Activated T-helper 17 cell treated with anti-CD3 and anti-CD28 coated beads, Interleukin-2, amount 50 U/mL, for 72 hours (primary cell): ENCODE measurements at places on chromosomes 2 and 18.

- ATAC-seq: no peak
Observed at GRCh38 chr18:361100-361732, 93.4 kb upstream of the THOC1 start.

DNA sequence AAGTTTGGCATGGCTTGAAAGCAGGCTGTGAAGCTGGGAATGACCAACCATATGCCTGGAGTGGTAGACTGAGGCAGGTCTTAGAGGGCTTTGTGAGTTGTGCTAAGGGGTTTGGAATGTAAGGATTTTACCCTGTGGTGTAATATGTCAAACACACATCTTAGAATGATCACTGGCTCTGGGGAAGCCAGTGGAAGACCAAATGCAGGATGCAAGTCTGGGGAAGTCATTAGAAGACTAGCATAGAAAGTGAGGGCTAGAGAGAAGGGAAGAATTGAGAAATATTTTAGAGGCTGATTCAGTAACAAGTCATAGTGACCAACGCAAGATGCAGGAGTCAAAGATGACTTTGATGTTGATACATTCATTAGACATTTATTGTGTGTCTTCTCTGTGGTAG, 3.5 kb upstream of the FHOD3 start:
- no peak for ATAC-seq

DNA sequence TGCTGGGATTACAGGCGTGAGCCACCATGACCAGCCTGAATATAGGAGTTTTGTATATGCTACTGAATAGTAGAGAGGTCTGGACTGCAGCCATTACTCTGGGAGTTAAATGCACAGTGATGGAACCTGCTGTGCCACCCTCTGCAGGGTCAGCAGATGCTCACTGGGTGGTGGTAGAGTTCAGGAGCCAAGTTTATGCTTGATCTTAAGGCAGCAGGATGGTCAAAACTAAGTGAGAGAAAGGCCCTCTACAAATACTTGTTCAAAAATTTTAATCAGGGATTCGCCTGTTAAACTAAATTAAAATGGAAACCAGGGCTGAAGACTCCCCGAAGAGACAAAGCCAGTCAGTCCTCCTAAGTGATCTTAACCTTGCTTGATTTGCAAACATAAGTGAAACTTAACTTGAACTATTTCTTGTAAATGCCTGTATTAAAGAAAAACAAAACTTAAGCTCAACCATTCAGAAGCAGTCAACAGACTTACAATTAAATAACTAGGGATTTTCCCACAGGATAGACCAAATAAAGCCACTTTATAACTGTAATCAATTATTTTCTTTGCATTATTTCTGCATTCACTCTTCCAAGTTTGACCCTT, 4.2 kb upstream of the WDFY1 start:
- ATAC-seq: no peak

- no peak for ATAC-seq
Observed at GRCh38 chr18:11672846-11673454, 16.1 kb upstream of the GNAL start.

DNA sequence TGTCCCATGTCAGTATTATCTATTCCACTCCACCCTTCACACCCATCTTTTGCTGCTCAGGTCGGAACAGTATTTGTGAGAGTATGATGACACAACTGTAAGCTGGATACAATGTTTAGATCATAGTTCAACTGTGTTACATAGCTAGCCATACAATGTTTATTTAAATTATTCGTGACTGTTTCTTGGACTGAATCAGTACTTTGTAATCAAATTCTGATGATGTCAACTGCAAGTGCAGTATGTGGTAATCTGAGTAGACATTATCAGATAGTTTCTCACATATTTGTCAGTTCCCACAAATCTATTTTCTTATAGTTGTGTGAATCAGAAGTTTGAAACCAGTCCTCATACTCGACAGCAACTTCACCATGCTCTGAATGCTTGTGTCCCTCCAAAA, 177.6 kb downstream of the ZNF407 start:
- no peak for ATAC-seq

DNA sequence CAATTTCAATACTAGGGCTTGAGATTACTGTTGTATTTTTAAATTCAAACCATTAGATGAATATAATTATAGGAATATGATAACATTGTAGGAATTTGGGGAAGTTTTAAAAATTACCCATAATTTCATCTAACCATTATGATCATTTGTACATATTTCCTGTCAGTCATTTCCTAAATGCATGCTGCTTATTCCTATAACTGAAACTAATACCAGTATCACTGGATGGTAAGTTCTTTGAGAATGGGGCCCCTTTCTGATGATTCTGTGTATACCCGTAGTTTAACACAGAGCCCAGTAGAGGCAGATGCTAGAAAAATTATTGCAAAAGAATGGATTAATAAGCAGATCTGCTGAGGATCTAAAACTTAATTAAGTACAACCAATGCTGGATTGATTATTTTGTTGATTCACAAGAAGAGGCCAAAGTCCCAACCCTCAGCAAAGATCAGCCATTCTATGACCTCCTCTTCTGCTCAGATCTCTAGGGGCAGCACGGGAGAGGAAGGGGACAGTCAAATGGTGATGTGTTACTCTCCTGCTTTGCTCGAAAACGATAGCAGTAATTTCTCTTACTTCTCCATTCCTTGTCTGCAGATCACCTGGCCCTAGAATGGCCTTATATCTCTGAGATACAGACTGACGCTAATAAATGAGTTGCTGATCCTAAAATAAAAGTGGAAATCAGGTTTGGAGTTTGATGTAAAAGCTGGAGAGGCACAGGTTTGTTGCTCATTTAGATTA, 69.5 kb upstream of the PELI1 start:
- ATAC-seq: peak; percentile 17

DNA sequence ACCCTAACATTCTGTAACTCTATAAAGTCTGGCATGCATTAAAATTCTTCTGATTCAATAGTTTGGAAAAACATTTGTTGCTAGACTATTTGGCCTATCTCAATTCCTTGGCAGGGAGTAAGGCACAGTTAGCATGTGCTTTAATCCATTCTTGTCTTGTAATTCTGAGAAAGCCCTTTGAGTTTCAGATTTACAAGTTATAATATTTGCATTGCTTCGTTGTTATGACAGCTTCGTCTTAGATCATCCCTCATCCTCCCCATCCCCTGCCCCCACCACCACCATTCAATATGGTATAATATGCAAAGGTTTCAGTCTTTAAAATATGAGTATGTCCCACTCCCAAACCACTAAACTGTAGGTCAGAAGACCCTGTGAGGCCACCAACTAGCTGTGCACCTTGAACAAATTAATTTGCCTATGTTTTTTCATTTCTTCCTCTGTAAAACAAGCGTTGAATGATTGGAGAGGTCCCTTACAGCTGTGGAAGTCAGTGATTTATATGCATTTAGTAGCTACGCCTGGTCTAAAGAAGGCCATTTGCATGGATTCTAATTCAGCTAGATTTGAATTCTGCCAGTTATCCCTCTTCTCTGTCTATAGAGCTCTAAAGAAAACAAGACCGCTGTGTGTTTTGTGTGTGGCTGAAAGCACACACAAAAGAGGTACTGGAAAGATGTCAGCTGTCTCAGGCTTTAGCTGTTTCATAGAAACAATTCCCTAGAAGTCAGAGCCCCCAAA, 591 bp downstream of the C2orf80 start:
- ATAC-seq: no peak

- no peak for ATAC-seq
Observed at GRCh38 chr2:108905176-108905575, 83.8 kb downstream of the EDAR start.

GRCh38 chr2:78431241-78431640, 594.3 kb upstream of the REG3G start:
- ATAC-seq: no peak

DNA sequence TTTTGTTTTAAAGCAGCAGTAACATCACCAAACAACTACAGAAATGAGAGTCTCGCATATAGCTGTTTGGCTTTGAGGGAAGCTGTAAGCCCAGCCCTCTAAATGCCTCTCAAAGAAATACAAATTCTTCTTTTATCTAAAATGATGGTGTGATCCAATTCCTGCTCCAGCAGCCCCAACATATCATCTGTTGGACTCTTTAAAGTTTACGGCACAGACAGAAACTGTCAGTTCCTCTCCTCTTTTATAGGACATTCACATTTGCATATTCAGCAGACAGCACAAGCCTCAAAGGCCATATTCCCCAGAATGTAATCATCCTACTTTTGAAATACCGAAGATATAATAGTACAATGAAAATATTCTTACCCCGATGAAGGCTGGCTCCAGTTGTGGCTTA, 216.9 kb upstream of the REV1 start:
- no peak for ATAC-seq

DNA sequence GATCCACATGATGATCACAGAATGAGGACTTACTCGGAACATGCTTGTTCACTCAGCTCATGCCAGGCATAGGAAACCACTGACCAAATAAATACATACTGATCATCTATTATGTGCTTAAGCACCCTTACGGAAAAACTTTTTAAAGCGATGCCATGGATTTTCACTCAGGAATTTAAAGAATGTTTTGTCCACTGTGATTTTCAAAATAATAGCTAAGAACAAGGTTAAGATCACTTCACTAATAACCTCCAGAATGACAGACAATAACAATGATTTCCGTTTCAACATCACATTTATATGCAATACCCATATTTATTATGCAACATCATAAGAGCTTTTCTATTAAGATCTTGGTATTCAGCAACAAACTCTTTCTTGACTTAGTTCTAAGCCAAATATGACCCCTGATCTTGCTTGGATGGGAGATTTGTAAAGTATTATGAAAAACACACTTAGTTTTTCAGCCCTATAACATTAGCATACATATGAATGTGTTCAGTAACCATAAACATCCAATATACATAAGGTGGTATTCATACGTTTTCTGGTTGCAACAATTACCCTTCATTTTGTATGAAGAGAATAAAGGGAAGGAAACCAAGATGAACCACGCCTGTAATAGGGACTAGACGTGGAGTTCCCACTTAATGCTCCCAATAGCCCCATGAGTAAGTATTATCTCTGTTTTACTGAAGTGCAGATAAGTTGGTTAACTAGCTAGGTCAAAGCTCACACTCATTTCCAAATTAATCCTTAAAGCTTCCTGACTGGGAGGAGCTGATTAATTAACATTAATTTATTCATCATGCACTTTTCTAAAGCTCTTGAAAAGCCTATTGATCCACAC, 1.9 kb downstream of the CD302 start:
- no peak for ATAC-seq

DNA sequence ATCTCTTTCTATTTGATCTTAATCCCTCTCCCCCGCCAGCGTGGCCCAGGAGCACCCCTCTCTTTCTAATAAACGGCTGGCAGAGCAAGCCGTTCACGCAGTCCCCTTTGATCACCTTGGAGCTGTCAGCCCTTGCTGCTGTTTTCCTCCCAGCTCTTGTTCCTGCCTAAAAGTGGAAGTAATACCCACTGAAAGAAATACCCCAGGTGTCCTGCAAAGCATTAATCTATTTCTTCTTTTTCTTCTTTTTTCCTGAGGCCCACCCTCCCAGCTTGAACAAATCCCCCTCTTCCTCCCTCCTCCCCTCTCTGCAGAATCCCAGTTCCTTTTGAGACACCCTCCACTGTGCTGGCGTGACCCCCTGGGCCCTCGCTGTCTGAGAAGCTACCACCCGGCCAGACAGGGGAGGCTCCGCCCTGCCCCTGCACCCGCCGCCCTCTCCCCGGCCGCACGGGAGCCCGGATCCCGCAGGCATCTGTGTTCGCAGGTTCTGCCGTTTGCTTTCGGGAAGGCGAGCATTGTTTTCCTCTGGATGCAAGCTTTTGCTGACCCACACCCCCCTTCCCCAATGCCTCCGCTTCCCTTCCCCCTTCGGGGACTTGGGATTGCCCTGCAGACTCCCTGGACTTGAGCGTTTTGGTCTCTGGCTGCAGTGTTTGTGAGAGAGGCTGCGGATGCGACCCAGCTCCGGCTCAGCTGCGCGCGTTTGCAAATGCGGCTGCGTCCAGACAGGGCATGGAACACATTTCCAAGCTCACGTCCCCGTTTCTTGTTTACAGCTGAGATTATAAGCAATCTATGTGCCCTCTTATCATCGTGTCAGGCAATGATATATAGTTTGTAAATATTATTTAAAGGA, 631.5 kb downstream of the NYAP2 start:
- peak; percentile 52 for ATAC-seq

GRCh38 chr2:171703574-171704347, 16.5 kb downstream of the DYNC1I2 start:
- no peak for ATAC-seq

DNA sequence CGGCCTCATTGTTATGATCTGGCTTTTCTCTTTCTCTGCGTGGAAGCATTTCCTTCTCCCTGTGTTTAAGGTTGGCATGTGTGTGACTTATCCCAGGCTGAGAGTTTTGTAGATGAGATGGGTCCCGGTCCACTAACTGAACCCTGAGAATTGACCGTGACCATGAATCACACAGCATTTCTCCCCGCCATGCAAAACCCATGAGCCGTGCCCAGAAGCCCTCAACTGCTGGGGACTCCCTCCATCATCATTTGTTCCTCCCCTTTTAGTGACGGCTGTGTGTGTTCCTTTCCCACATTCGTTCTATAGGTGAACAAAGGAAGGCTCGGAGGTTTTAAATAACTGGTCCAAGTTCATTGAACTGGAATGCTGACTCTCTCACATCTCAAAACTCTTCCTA, 30.1 kb upstream of the TXNDC2 start:
- ATAC-seq: no peak

DNA sequence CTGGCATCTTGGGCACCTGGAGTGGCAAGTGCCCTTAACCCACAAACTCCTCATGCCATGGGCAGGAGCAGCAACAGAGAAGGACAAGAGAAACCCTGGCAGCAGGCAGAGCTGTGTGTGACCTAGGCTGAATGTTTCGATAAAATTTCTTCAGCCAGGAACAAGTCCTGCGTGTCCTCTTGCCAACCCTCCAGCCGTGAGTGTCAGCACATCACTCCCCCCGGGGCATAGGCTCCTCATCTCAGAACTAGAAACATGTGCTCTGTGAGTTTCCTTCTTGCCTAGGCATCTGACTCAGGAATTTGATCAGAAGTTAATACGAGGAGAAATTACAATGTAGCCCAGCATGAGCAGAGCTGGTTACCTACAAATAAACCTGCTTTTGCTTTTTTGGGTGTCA, 2.2 kb downstream of the ABCG8 start:
- no peak for ATAC-seq

DNA sequence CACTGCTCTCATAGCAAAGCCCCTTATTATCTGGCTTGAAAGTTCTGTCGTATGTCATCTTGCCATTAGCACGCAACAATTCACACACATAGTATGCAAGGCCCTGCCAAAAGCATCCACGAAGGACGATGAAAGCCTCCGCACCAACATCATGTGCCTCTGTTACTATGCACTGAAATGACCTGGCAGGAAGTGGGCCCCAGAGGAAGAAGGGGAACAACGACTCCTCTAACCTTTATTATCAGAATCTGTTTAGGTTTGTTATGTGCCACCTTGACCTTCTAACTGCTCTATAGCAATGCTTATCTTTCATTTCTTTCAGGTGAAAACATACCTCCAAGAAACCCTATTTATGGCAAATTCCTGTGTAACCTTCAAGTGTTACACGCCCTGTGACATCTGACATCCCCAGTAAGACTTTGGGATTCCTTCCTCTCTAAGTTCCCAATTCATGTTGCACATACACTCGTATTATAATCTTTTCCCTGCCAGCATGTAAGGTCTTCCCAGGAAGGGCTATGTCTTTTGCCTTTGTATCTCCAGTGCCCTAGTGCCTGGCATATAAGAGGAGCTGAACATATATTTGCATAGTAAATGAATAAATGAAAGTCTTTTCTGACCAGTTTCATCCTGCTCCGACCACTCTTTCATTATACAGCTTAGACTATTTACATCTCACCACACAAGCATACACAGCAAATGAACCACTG, 7.0 kb upstream of the NDUFV2 start:
- peak; percentile 62 for ATAC-seq

GRCh38 chr2:50582164-50582563, 449.8 kb downstream of the NRXN1 start:
- no peak for ATAC-seq

- ATAC-seq: no peak
Observed at GRCh38 chr2:54523324-54523959, 67.3 kb downstream of the SPTBN1 start.
